GF-D8 (cell line): ENCODE measurements at places on chromosomes 11 and 22.
A peak's percentile ranks its signal among the peaks of the same experiment; 100 is the strongest.

GRCh38 chr11:8261921-8262551 is 1.6 kb downstream of the LMO1 start:
- DNase-seq, result no peak

DNA sequence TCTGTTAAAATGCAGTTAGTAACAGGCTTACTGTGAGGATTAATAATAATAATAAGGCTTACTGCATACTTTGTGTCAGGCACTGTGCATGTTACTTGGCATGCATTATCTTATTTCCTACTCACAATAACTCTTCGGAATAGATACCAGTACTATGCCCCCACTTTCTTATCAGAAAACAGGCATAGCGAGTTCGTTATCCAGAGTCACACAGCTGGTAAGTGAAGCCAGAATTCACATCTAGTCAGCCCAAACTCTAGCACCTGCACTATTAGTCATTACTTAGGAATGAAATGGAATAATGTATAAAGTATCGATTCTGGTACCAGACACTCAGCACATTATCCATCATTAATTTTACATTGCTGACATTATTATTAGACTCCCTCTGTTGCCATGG is 155.7 kb upstream of the BLID start:
- no peak for DNase-seq

DNA sequence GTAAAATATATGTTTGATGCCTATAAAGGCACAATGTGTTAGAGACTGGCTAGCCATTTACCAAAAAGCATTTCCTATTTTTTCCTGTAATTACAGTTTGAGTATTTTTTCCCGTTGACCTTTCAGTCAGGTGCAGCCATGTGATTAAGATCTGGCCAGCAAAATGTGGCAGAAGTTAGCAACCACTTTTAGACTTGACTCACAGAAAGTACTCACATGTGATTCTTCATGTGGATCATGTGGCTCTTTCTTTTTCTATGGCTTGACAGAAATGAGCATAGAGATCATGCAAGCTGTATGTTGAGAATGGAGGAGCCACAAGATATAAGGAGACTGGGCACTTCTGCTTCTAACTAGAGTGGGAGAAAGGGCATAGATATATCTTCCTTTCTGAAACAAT is 27.3 kb upstream of the RAB38 start:
- DNase-seq, result no peak

DNA sequence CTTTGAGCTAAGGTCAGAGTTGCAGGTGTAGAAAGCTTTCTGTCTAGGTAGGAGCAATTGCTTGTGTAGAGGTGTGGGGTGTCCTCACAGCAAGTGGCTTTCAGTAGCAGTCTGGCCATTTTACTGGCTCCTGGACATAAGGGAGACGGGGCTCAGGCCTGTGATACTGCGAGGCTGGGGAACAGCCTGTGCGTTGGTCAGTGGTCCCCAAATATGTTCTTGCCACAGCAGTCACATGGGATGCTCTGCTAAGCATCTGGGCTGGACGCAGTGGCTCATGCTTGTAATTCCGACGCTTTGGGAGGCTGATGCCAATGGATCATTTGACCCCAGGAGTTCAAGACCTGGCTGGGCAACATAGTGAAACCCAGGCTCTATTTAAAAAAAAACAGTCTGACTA is 1.9 kb downstream of the MCM5 start:
- DNase-seq, result no peak

DNA sequence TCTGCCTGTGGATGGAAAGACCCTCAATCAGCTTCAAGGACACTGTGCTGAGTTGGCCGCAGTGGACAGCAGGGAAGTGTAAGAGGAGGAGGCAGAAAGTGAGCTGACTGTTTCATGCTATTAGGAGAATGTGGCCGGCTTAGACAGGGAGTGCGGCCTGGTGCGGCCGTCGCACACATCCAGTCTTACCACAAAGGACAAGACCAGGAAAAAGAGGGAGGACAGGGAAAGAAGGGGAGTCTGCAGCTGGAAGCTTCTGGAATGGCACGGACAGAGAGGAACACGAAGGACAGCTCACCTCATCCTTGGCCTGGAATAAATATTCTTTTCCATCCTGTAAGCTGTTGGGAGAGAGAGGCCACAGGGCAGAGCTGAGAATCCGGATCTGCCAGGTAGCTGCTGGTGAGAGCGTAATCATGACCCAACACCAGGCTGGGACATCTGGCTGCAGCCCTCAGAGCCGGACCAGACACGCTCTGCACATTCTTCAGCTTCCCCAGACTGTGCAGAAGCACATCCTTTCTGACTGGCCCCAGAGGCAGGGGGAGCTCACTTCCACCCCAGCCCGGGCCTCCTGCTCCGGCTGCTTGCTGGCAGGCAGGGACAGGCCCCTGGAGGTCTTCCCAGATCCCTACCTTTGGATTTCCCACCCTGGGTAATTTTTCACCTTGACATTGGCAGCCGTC is 8.6 kb upstream of the RBM4B start:
- DNase-seq, result no peak

- DNase-seq, result no peak
Observed at GRCh38 chr11:1082346-1082727, 7.7 kb downstream of the MUC2 start.

- no peak for DNase-seq
Observed at GRCh38 chr22:37751449-37752188, 54.8 kb downstream of the TRIOBP start.

DNA sequence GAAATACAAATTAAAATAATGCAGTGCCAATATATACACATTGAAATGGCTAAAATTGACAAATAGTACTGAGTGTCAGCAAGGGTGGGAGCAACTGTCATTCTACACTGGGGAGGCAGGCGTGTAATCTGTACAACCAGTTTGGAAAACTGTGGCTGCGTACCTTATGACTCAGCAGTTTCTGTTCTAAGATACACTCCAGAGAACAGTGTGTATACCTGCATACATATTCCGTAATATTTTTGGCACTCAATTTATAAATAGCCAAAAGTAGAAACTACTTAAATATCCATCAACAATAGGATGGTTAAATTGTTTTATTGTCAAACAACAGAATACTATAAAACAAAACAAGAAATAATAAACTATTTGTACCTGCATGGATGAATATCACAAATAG is 57.6 kb downstream of the RNF169 start:
- no peak for DNase-seq

GRCh38 chr11:12900496-12900895 is 108.6 kb upstream of the RASSF10 start:
- DNase-seq, result no peak

DNA sequence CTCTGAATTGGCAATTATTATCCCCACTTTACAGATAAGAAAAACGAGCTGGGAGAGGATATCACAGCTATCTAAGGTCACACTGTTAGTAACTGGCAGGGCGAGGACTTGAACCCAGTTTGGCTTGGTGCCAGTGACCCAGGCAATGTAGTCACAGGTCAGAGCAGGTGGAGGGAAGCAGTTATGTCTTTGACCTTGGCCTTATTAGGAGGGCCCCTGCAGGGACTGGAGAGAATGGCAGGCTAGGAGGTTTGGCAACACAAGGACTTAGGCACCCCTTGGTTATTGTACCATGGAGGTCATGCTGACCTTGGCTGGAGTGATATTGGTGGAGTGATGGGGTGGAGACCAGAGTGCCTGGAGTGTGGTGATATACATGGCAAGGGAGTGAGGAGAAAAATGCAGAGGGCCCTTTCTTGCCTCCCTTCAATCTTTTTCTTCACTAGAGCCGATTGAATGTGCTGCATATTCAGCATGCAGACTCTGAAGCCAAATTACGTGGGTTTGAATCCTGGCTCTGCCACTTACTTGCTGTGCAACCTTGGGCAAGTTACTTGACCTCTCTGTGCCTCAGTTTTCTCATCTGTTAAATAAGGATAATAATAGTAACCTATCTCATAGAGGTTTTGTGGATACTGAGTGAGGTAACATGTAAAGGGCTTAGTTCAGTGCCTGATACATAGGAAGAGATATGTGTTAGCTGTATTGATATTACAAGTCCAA is 92.7 kb upstream of the TBCEL start:
- DNase-seq, result no peak

DNA sequence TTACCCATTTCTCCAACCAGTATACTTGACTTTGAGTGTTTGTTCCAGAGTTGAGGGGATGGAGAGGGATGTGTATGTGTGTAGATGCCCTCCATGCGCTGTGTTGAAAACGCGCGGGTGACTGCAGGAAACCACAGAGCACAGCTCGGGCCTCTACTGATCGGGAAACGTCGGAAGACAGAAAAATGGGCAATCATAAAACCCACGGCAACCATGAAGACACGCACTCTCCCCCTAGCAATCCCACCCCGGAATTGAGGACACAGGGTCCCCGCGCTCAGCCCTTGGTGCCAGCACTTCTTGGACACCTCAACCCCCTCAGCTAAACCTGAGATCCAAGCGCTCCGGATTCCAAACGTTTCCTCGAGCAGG is 251 bp upstream of the UQCC3 start:
- DNase-seq, result peak; percentile 71

- no peak for DNase-seq
Observed at GRCh38 chr11:72586321-72587090, 87.7 kb downstream of the PDE2A start.

GRCh38 chr11:58276151-58276550 is 8.1 kb upstream of the OR10W1 start:
- DNase-seq, result no peak

DNA sequence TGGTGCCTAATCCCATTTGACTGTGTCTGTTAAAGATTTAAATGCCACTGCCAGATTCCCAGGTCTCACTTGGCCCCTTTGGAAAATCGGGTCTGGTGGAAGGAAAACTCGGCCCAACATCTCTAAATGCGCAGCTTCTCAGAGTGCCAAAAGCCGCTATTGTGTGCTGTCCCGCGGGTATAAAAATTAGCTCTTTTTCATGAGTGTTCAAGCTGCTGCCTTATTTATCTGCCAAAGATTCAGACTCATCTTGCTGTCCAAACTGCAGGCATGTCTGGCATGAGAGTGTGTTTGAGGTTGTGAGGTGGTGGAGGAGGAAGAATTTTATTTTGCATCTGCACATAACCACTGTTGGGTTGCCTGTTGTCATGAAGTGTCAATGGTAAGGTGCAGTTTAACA is 91.4 kb downstream of the NELL1 start:
- no peak for DNase-seq

GRCh38 chr11:68825571-68825970 is 16.1 kb downstream of the CPT1A start:
- peak; percentile 75 for DNase-seq

DNA sequence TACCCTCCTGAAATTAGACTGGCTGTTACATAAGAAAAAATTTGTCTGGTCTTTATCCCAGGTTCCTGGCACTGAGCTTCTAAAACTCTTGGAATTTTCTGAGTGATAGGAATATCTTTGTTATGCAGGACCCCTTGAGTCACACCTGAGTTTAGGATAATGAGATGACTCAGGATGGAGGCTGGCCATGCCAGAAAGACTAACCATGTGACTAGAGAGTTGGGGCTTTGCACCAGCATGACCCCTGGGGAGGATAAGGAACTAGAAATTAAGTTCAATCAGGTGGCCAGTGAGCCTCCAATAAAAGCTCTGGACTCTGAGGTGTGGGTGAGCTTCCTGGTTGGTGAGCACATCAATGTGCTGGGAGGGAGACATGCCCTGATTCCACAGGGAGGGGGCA is 88.1 kb downstream of the XRRA1 start:
- DNase-seq, result no peak

DNA sequence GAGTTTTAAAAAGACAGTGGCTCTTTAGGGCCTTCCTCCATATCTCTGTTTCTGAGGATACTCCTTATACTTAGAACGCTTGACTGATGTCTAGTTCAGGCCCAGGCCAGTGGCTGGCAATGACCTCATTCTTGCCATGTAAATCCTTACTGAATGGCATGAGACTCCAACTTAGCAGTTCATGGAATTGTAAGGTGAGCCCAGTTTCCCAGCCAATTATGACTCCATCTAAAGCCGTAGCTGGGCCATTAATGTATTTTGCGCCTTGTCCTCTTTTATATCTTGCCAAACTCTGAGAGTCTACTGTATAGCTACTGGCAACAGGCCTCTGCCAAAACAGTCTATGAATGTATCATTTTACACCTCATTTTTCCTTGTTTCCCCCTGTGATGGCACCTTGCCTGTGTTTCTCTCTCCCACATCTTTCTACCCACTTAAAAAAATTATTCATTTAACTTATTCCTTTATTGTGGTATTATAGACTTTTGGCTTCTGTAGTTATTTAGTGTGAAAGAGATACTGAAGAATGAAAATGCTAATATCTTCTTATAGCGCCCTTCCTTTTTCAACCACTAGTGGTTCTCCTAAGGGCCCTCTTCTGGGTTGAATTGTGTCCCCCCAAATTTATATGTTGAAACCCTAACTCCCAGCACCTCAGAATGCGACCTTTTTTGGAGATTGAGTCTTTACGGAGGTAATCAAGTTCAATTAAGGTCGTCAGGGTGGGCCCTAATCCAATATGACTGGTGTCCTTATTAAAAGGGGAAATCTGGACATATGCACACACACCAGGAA is 67.4 kb downstream of the ZNRF3 start:
- no peak for DNase-seq

- DNase-seq, result peak; percentile 5
Observed at GRCh38 chr11:65780770-65781151, at the start of gene AP5B1. Gene AP5B1 (minus strand): TSS chr11:65780976. CDS start chr11:65780591, 385 bp downstream.

GRCh38 chr22:32997295-32997694 is 60.9 kb downstream of the SYN3 start:
- no peak for DNase-seq

DNA sequence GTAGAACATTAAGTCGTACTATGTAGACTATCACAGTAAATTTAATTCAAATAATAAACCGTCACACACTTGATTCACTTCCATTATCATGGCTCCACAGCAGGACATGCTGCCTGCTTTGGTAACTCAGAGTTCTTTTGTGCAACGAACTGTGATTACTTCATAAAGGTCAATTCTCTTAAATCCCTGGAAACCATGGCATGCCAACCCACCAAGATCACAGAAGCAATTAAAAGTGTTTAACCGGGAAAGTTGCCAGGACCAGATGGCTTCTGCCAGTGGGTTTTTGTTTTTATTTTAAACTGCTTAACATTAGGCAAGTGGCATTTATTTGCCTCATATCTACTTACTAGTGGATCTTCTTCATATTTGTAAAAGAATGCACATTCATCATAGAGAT is 1162.1 kb downstream of the DLG2 start:
- DNase-seq, result no peak

GRCh38 chr11:61919705-61920631 is 2.6 kb upstream of the RAB3IL1 start:
- no peak for DNase-seq

GRCh38 chr22:27065279-27065678 is 407.9 kb downstream of the MIAT start:
- no peak for DNase-seq

GRCh38 chr11:133699071-133699470 is 146.2 kb downstream of the SPATA19 start:
- DNase-seq, result no peak
